Activated T-helper 17 cell treated with anti-CD3 and anti-CD28 coated beads, Interleukin-2, amount 50 U/mL, for 72 hours (primary cell): ENCODE measurements at places on chromosomes 4 and X. TPM values are rescaled to one million over a fixed set of nuclear protein-coding genes. Genes with fewer than 3 reads are reported as not detected.

- no peak for ATAC-seq
Observed at GRCh38 chrX:24196509-24196908, 47.0 kb downstream of the ZFX start.

DNA sequence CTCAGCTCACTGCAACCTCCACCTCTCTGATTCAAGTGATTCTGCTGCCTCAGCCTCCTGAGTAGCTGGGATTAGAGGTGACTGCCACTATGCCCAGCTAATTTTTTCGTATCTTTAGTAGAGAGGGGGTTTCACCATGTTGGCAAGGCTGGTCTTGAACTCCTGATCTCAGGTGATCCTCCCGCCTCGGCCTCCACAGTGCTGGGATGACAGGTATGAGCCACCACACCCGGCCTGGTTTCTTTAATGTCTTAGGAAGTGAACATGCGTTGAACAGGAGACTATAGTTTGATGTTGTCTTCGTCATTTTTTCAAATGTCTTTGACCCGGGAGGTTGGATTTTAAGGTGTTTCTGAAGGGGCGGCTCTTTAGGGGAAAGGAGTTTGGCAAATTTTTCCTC, 91.0 kb downstream of the DHRSX start:
- ATAC-seq = no peak

DNA sequence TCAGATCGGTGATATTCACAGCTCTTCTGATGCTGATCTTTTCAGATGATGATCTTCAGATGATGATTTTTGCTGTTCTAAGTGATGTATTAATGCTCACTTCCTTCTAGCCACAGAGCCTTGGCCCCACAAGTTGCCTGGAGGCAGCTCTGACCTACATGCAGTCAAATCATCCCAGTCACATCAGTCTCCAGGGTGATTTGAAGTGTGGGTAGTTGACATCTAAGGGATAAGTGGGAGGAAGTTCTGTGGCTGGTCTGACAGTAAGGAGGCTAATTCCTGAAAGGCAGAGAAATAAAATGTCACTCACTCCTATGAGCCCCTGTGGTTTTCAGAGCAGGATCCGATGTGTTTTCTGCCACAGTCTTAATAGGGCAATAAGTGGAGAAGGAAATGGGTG, 79.8 kb upstream of the RPL34 start:
- ATAC-seq = peak; percentile 77

- no peak for ATAC-seq
Observed at GRCh38 chr4:180900781-180901180, 1342.4 kb upstream of the TENM3 start.

DNA sequence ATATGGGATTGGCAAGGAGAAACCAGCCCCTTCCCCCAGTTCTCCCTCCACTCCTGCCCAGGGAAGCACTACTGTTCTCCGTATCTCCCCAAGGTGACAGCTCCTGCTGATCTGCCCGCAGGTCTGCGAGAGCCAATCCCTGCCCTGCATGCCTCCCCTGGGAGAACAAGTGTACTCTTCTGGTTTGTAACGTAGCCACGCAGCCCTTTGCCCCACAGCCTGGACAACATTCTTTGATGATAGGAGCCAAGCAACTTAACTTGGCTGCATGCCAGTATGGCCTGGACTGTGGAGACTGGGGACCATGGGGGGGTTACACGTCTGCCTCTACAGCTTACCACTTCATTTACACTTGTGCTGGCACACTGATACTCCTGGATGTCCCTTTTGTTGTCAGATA, 2.0 kb downstream of the STBD1 start:
- ATAC-seq = no peak

DNA sequence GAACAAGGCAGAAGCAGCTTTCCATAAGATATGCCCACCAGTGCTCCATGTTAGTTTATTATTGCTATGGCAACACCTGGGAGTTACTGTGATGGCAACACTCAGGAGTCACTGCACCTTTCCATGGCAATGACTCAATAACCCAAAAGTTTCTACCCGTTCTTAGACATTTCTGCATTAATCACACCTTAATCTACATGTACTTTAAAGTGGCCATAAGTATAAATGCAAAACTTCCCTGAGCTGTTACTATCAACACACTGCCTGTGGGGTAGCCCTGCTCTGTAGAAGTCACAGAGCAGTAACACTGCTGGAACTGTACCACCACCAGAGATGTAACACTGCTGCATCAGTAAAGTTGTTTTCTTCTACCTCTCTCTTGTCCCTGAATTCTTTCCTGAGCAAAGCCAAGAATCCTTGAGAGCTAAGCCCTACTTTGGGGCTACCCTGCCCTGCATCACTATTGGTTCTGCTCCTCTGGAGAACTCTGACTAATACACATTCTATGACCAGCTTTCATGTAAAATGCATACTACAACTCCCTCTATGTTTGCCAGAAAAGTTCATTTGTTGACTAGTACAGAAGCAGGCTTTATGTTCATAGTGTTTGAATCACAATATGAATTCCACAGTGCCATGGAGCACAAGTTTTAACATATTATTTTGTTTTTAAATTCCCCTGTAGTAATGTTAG, 43.5 kb upstream of the GPR174 start:
- ATAC-seq = peak; percentile 77

DNA sequence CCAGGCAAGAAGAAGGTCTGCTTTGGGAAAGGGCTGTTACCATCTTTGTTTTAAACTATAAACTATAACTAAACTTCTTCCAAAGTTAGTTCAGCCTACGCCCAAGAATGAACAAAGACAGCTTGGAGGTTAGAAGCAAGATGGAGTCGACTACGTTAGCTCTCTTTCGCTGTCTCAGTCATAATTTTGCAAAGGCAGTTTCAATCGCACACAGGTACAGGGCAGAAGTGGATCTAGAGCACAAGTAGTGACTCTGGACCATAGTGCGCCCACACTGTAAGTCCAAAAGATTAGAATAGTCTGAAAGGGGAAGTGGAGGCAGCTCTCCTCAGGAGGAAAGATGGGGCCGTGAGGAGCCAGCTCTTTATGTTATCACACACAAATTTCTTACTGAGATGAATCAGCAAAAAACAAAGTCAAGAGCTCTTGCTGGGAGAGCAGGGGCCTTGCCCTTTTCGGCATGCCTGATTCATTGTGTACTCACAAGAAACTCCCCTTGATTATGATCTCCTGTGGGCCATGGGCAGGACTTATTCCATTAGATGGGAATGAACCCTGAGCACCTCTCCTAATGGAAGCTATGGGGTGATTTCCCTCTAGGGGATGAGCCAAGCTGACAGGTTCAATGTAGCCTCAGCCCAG, 58.6 kb downstream of the FUNDC1 start:
- ATAC-seq = no peak

DNA sequence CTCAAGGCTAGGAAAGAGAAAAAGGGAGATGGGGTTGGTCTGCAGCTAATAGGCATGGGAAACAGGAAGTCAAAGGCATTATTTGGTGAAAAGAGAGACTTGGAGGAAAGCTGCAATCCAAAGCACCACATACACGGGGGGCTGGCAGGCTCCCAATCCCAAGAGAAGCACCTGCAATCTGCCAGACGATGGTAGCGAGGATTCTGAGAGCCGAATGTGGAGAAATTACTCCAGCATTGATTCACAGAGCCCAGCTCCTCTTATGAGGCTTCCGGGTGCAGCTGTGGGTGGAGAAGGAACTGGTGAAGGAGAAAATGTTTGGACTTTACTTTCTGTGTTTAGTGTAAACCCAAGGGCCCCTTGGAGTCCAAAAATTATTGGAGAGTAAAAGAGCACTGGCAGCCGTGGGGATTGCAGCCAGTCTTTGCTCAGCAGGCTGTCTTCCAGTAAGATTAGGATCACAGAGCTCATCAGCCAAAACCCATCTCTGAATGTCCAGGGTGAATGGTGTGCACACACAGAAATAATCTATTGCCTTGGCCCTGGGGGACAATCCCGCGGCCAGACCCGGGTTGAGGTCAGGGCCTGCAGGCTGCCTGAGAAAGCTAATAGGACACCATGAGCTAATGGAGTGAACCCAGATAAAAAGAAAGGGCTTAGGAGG, 197.6 kb downstream of the KIT start:
- no peak for ATAC-seq

Gene TLR3
- total RNA-seq = not detected
